ENCODE measurements at places on chromosomes 5 and 9.
A peak's percentile ranks its signal among the peaks of the same experiment; 100 is the strongest.

DNA sequence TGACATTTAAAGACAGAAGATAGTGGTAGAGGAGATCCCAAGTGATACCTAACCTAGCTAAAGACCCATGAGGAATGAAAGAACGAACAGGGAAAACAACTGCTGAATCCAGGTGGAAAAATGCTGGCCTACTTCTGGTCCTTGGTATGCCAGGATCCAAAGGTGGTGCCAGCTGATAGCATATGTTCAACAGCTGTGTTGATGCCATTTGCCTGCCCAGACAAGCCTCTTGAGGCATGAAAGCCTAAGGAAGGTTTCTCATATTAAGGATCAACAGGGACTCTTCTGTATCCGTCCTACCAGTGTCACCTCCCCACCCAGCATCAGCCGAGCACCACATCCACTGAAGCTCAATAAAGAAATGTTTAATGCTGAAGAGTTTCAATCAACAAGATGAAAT, 225.7 kb upstream of the DMRT1 start:
- no peak for DNase-seq

- DNase-seq, result peak; percentile 65
These were observed 43.1 kb downstream of the NACC2 start for GRCh38 chr9:136051837-136052471.

GRCh38 chr5:111495159-111495558, 17.2 kb downstream of the STARD4 start:
- no peak for DNase-seq

DNA sequence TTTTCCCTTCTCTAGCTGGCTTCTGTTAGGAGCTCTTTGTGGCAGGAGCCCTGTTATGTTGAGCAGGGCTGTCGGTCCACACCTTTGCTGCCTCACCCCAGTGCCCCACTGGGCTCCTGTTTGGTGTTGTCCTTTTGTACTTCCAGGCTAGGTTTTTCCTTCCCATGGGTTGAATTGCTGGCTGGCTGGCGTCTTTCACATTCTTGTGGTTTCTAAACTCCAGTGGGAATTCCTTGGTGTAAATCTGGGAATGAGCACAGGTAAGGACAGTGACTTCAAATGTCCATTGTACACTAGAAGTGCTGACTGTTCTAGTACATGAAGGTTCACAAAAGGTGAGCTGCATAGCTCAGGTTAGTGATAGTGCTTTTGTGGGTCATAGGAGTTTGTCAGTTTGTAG, 30.4 kb downstream of the RASGRF2 start:
- DNase-seq, result no peak

All from BJ (cell line).